ENCODE measurements at places on chromosomes 11 and 22.

- no peak for DNase-seq
Measured at GRCh38 chr22:40400159-40400558, 29.8 kb downstream of the SGSM3 start.

DNA sequence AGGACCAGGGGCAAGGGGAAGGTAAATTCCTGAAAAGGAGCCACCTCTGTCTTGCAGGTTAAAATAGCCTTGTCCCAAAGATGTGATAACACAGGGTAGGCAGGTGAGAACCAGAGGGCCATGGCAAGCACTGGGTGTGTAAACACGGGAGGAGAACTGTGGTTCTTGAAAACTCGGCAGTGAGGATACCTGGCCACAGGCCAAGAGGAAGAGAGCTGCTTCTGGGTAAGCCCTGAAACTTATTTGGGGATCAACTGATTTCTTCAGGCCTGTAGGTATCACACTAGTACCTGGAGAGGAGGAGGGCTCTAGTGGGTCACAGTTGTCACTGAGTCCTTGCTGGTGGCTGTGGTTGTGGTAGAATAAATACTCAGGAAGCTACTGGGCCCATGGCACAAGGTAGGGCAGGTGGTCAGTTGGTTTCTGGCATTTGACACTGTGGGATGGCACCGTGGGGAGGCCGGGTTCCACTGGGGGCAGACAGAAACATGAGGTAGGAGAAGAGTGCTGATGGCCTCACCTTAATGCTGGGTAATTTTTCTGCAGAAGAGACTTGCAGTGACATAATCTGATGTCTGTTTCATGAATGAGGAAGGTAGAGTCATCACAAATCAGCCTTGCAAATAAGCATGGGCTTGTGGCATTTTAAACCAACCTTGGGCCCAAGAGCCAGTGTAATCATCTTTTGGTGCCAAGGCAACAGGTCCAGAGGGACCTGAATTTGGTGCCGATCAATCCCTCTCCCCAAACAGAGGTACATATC lies 22.0 kb downstream of the AMPD3 start:
- DNase-seq, result no peak

- DNase-seq, result no peak
Measured at GRCh38 chr22:30044881-30045493, 35.3 kb upstream of the HORMAD2 start.

DNA sequence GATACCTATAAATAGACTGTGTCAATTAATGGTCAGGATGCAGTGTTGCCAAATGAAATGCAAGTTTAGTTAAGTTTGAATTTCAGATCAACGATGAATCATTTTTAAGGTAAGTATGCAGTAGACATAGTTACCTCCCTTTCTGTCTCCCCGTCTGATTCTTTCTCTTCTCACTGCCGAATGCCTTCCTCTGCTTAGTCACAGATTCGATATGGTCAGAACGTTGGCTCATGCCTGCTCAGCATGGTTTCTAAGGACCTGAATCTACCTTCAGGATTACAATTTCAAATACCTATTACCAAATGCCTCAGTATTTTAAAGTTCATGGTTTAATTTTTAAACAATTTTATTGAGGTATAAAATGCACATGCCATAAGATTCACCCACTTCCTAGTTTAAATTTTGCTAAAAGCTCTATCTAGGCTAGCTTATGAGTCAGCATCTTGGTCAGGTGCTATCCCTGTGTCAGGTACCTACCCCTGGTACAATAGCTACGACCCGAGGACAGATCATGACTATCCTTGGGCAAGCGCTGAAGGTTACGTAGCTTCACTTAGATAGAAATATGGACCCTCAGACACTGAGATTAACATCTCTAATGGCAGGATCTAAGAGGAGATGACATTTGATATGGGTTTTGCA lies 78.2 kb upstream of the SPON1 start:
- DNase-seq, result no peak

DNA sequence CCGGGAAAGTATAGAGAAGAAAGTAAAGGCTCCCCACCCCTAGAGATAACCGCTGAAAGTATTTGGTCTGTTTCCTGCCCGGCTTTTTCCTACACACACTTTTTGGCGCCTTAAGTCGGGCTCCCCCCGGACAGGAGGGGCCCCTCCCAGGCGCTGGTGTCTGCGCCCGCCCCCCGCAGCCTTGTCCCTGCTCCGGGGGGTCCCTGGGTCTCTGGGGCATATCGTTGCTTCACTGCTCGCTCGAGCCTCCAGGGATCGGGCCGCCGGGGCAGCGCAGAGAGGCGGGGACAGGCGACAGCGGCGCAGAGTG lies 928 bp upstream of the CRACR2B start:
- no peak for DNase-seq

DNA sequence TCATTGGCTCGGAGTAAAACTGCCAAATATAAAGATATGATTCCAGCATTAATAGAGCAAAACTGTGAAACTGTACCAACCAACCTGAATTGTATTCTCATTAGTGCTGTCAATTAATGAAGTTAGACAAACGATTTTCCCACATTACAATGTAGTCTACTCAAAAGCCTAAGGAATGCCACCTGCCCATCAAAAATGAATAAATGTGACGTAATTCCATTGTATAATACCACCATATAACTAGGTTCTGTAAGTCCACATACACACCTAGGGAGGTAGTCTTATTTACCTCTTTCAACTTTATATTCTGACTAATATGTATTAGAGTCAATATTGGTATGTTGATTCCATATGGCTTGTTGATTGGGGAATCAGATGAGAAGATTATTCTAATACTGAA lies 76.2 kb downstream of the FAM76B start:
- DNase-seq, result no peak

DNA sequence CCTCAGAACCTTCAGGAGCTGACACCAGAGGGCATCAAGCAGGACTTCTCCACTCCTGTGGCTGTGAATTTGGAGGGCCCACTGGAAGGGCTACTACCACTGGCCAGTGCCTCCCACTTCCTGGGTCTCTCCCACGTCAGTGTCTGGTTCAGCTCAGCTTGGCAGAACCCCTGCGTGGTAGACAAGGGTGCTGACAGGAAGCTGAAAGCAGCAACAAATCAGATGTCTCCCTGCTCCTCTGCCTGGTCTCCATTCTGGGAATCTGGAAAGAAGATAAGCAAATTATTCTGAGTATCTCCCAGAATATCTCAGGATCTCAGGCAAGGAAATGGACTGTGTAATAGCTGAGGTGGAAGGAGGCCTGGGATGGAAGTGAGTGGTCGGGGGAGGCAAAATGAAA lies 61.5 kb downstream of the TMPRSS5 start:
- no peak for DNase-seq

DNA sequence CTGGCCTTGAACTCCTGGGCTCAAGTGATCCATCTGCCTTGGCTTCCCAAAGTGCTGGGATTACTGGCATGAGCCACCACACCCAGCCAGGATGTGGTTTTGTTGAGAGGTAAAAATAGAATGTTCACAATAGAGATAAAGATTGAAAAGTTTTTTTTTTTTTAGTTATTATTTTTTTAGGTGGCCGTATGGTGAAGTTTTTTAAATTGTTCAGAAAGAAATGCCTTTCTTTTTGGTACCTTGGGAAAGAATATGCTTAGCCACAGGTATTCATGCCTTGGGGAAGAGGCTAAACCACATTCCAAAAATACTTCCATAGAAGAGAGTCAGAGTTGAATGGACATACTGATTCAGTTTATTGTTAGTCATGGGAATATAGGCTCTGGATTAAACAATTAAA lies 143.4 kb downstream of the C11orf91 start:
- no peak for DNase-seq

All from cerebellar nuclear complex (tissue), 1 donor.